Right ventricle myocardium inferior (tissue), 1 donor: ENCODE measurements at places on chromosomes 4 and X. TPM values are rescaled to one million over a fixed set of nuclear protein-coding genes. Genes with fewer than 3 reads are reported as not detected.
A peak's percentile ranks its signal among the peaks of the same experiment; 100 is the strongest.

- DNase-seq, result no peak
These were observed 35.6 kb downstream of the NFKB1 start for GRCh38 chr4:102536768-102537167.

Gene STARD8
- total RNA-seq, result 11.7 TPM

DNA sequence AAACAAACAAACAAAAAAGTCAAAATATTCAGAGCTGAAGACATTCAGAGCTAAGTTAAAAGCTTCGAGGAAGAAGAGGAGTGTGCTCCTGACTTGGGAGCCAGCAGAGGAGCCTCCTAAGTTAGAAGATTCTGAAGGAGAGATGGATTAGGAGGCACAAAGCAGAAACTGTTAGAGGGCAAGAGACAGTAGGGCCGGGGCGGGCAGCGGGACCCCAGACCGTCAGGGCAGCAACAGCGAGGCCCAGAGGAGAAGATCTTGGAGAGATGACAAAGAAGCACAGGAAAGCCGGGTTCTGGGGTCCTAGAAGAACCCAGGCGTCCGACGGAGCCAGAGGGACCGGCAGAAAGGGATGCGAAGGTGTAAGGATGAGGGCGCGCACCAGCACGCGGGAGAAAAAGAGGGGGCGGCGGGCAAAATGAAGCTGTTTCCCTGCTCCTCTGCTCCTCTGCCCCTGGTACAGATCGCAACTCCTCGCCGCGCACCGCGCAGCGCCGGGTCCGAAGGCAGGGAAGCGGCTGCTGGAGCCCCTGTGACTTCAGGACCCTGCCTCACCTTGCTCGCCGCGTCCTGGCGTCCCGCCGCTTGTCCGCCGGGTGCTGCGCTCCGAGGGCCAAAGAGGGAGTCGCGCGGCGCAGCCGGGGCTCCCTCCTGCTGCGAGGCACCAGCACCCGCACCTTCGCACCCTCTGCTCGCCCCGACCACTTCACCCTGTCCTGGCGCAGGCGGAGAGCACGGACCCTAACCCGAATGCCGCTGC, 477 bp downstream of the KLHL13 start:
- DNase-seq, result peak; percentile 60

DNA sequence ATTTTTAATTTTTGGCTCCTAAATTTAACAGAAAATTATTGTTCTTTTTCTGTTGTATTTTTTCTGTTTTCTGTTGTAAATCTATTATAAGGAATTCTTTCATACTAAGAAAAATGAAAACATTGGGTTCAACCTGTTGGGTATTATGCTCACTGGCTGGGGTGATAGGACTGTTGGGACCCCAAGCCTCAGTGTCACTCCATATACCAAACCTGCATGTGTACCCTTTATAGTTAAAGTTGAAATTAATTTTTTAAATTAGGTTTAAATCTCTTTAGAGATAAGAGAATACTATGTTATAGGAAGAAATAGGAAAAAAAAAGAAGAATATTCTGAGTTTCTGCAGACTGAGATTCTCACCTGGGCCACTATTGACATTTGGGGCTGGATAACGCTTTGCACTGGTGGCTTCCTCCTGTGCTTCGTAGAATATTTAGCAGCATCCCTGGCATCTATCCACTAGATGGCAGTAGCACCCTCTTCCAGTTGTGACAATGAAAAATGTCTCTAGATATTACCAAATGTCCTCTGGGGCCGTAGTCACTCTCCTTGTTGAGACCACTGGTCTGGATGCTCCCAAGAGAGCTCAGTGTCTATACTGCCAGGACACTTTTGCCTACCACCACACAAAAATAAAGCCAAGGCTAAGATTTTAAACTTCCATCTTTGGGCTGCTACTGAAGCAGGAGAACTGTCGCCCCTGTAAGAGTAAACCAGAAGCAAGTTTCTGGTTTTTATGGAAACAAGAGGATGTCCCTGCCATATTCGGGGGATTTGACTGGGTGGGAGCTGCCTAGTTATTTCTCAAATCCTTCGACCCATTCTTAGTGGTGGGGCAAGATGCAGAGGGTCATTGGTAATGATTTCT, 22.4 kb upstream of the CLTRN start:
- no peak for DNase-seq

Gene ZFP92
- total RNA-seq, result 0.65 TPM

Gene SPANXN3
- total RNA-seq, result not detected

DNA sequence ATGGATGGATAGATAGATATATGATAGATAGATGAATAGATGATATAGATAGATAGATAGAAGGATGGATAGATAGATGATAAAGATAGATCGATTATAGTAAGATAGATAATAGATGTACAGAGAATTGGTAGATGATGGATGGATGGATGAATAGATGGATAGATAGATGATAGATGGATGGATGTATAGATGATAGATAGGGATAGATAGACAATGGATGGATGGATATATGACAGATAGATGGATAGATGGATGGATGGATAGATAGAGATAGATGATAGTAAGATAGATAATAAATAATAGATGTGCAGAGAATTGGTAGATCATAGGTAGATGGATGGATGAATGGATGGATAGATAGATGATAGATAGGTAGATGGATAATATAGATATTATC, 12.2 kb downstream of the GYG2 start:
- no peak for DNase-seq

DNA sequence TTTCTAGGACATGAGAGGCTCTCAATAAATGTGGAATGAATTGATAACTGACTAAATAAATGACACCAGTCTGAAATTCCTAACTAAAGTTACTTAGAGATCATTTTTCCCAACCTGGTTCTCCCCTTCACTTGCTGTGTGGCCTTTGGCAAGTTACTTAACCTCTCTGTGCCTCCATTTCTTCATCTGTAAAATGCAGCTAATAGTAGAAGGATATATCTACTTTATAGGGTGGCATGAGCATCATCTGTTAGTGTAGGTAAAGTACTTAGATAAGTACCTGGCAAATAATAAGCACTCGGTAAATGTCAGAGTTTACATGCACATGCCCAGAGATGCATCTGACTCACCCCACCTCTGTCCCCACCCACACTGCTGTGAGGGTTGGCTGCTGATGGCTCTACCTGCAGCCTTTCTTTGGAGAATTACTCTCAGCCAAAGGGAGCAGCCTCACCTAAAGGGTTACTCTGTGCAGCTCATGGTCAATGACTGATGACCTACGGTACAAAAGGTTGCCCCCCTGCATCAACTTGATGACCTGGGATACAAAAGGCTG, 139.3 kb downstream of the CHIC2 start:
- no peak for DNase-seq

- DNase-seq, result no peak
These were observed 17.4 kb downstream of the GSPT2 start for GRCh38 chrX:51760657-51761056.

Gene ASB5
- 2.7 TPM for total RNA-seq

Gene SATL1
- total RNA-seq, result not detected

Gene CT83
- total RNA-seq, result not detected

Gene TECRL
- 1,120 TPM for total RNA-seq

- no peak for DNase-seq
These were observed 81.1 kb upstream of the SLC4A4 start for GRCh38 chr4:71257761-71258160.

DNA sequence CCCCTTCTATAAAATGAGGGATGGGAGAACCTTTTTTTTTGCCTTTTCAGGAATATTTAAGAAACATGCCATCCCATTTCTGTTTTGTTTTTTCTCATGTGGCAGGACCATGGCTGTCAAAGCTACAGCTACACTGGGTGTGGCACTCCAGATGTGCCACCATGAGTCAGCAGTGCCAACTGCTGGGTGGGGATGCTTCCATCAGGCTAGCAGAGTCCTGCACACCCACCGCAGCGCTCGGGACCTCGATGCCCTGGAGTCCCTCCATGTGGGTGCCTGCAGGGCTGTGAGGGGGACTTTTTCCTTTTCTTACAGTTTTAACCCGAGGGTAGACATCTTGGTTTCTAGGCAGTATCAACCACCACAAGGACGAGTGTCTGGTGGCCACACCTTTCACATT, 352.6 kb downstream of the NR3C2 start:
- DNase-seq, result no peak

- DNase-seq, result peak; percentile 50
These were observed 93.4 kb downstream of the NHSL2 start for GRCh38 chrX:72003811-72004750.

Gene SGMS2
- 23.2 TPM for total RNA-seq

Gene CT45A3
- total RNA-seq, result not detected

DNA sequence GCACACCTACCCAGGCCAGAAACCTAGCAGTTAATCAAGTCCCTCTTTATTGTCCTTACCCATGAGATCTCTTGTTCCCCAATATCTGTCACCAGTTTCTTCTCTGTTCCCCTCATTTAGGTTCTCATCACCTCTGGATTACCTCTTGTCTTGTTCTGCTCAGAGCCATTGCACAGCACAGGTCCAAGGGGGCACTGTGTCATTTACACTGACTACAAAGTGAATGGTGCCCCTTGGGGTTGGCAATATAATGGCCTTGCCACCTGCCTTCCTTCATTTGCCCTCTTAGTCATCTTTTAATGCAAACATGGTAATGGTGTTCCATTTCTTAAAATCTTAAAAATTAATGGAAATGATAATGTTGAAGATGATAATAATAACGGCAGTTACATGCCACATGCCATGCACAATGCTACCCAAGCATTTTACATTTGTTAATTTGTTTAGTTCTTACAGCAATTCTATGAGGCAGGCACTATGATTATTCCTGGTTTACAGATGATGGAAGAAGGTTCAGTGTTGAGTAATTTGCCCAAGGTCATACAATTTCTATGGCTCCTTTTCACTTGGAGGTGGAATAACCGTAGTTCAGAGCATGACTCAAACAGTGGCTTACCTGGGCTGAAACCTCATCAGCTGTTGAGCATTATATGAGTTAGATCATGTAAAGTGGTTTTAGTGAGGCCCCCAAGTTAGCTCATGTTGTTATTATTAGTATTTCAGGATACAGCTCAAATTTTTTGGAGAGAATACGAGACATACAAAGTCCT, 117.9 kb downstream of the RASL11B start:
- DNase-seq, result no peak

Gene RTL3
- total RNA-seq, result 0.08 TPM

GRCh38 chr4:41069257-41069656, 145.1 kb downstream of the APBB2 start:
- no peak for DNase-seq

GRCh38 chrX:69073241-69073640, 92.0 kb downstream of the PJA1 start:
- no peak for DNase-seq

Gene HELT
- total RNA-seq, result not detected

DNA sequence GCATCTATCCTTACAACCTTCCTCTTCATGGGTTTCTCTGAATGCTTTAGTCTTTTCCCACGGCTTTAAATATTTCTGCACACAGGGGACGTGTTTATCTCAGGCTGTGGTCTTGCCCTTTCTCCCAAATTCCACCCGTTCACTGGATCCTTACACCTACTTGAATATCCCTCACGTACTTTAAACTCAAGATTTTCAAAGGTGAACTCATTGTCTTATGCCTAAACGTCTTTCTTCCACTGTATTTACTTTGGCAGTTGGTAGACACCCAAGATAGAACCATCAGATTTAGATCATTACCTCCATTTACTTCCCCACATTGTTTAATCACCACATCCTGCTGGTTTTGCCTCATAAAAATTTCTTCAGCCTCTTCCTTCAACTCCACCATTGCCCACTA, 269.2 kb downstream of the CBLL2 start:
- DNase-seq, result no peak

Gene NLGN3
- total RNA-seq, result 0.49 TPM

DNA sequence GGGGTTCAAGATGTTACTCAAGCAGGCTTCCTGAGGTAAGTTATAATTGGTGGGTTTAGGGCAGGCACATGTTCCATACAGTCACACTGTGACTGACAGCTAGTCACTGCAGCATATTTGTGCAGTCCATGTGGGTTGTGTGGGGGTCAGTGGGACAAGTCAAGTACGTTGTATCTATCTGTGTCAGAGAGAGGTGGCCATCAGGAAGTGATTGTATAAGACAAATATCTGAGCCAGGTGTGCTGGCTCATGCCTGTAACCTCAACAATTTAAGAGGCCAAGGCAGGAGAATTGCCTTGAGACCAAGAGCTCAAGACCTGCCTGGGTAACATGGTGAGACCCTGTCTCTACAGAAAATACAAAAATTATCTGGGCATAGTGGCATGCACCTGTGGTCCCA, 509.3 kb downstream of the CENPC start:
- no peak for DNase-seq
